ENCODE measurements at places on chromosomes 11 and 22. TPM values are rescaled to one million over a fixed set of nuclear protein-coding genes. Genes with fewer than 3 reads are reported as not detected.

The P2RY6 gene
- not detected for total RNA-seq

The CAPN5 gene
- 0.99 TPM for total RNA-seq

The KIAA0930 gene
- total RNA-seq = 41.3 TPM

The SEC14L6 gene
- total RNA-seq = not detected

The TRAF6 gene
- 11.7 TPM for total RNA-seq

The CNIH2 gene
- 3.5 TPM for total RNA-seq

The TMEM151A gene
- not detected for total RNA-seq

The RFPL3 gene
- total RNA-seq = not detected

The PTPN5 gene
- not detected for total RNA-seq

The KRTAP5-9 gene
- total RNA-seq = not detected
